ENCODE measurements at places on chromosomes 1 and 21.

DNA sequence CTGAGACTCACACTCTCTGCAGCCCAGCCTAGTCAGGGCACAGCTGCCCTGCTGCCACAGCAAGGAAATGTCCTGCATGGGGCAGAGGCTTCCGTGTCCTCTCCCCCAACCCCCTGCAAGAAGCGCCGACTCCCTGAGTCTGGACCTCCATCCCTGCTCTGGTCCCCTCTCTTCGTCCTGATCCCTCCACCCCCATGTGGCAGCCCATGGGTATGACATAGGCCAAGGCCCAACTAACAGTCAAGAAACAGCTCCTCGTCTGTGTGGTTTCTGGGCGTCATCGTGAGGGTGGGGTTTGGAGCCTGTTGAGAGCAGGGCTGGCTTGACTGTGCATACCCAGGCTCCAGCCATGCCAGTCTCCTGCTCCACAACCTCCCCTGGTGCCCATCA is 19.5 kb downstream of the FAAH start:
- peak; percentile 50 for DNase-seq

- no peak for DNase-seq
Observed at GRCh38 chr1:174480324-174480723, 32.6 kb downstream of the GPR52 start.

GRCh38 chr1:204410688-204411450 is 748 bp downstream of the PPP1R15B start:
- DNase-seq: no peak

DNA sequence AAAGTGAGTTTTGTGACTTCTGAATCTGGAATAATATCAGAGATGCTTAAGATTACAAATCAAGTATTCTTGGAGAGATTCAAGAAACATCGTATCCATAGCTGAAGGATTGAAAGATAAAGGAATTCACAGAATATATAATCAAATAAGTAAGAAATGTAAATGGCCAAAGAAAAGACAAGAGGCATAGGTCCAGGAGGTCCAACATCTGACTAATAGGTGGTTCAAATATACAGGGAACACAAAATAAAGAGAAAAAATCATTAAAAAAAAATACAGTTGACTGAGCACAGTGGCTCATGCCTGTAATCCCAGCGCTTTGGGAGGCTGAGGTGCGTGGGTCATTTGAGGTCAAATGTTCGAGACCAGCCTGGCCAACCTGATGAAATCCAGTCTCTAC is 6.6 kb upstream of the MIS18A start:
- no peak for DNase-seq

DNA sequence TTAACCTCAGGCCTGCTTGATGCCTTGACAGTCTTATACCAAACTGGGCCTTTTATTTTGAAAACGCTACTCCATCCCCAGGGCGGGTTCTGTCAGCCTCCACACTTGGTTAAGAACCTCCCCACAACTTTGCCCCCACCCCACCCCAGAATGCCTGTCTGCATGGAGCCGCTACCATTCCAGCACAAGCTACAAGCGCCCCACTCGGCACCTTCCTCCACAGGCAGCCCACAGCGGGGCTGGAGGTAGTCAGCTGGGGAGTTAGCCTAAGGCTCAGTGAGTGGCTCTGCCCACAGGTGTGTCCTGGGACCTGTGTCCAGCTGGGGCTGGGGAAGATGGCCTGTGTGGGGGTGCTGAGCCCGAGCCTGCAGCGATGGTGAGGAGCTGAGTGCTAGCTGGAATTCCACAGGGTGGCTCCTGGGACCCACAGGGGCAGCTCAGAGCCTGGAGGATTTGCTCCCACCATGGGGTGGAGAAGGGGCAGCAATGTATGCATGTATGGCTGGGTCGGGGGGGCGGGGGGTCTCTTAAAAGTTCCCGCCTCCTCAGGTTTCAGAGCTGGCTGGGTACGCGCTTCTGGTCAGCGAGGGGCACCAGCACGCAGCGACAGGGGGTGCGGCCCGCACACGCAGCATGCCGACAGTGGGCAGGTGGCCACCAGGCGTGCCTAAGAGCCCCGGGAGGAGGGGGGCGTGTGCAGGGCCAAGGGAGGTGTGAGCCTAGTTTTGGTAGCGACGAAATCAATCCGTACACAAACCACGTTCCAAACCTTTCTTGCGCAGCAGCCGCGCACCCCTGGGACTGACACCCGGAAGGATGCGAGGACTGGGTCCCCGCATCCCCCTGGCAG is 917 bp downstream of the ETNK2 start:
- peak; percentile 44 for DNase-seq

DNA sequence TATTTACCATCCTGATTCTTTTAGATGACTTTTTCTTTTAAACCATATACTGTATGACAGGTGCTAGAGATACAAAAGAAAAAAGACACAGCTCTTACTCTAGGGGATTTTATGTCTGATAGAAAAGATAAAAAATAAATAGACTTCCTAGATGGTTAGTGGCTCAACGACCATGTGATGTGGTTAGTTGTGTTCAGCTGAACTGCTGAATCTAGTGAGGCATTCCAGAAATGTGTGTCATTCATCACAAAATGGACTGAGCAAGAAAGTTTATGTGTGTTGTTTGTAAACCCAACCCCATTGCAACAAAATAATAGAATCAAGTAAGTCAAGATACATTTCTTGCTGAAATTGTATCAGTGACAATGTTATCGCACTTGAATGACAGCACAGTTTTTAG is 205.8 kb upstream of the LYPLAL1 start:
- DNase-seq: no peak

- no peak for DNase-seq
Observed at GRCh38 chr1:225111000-225111399, 181.5 kb downstream of the DNAH14 start.

- DNase-seq: peak; percentile 79
Observed at GRCh38 chr1:16078925-16079656, 5.6 kb upstream of the FAM131C start.

DNA sequence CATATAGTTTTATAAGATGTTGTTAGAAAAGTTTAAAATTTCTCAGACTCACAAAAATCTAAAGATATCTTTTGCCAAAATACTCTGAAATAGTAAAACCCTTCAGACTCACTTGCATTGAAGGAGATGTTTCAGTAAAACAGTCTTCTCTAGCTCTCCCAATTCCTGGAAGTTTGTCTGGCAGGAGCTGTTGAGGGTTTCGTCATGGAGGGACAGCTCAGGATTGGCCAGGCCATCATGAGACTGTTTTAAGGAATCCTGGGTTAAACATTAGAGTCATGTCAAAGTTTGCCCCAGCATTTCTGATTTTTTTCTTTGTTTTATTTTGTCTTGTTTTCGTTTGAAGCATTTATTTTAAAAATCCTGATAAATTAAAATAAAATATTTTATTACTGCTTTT is 293.8 kb upstream of the PBX1 start:
- no peak for DNase-seq

- no peak for DNase-seq
Observed at GRCh38 chr1:110520827-110521226, 1.9 kb upstream of the KCNA10 start.

GRCh38 chr21:33308586-33309490 is 15.9 kb upstream of the IFNAR1 start:
- DNase-seq: no peak

DNA sequence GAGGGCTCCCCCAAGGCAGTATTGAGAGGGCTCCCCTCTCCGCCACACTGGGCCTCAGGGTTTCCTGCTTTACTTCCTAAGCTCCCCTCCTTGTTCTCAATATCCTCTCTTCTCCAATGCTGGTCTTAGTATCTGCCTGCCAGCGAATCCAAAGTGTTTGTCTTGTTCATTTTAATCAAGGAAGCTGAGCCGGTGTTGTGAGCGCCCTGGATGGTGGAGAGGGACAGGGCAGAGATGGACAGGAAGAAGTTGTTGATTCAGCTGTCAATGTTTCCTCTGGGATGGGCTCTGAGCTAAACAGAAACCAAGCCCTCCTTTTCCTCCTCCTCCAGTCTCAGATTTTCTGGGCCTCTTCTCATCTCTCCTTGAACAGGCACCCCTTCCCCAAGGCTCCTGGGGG is 5.4 kb downstream of the OLFML3 start:
- no peak for DNase-seq

DNA sequence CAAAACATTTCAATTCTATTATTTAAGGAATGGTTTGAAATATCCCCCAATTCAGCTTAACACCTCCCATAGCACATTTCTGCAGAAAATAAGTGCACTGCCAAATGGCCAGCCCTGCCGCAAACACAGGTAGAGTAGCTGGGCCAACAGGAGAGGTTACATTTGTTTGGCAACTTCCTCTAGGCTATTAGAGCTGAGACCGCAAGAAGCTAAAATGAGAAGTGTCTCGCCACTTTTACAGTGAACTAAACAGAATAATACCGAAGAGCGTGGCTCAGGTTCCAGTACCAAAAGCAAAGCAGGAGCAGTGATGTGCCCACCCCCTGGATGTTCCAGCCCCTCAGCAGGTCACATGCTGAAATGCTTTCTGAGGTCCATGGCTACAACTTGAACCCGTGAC is 154.5 kb upstream of the PKN2 start:
- DNase-seq: no peak

DNA sequence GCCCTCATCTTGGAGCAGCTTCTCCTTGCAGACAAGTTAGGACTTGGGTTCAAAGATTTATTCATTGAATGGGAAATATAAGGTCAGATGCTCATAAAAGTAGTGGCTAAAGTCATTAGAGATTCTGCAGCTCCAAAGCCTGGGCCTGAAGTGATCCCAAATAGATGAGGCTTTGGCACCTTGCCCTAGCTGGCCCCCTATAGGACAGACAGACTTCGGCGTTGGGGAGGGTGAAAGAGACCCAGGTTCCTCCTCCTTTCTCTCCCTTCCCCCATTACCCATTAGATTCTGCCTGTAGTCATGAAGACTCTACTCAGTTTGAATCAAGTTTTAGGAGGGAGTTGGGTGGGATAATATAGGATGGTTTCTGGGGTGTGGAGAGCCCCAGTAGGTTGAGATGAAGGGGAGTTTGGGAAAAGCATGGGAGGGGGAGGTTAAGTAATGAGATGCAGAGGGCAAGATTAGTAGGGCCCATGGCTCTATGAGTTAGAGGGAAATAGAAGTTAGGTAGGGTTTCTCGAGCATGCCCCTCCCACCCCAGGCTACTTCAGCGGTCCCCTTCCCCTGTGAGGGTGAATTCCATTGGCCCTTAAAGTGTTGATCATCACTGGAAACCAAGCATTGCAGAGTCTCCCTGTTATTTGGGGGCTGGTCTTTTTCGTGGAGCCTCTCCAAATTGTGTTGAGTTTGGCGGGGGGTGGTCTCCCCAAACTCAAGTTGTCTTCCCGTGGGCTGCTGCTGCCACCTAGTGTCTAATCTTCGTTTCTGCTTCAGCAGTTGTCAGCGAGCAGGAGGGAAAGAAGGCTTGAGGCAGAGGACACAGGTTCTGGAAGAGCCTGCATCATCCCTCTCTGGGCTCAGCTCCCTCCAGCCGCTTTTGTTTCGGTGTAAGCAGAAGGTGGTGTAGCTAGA is 2.1 kb upstream of the AHDC1 start:
- DNase-seq: peak; percentile 56

GRCh38 chr1:118785246-118785645 is 202.9 kb downstream of the TBX15 start:
- DNase-seq: no peak

DNA sequence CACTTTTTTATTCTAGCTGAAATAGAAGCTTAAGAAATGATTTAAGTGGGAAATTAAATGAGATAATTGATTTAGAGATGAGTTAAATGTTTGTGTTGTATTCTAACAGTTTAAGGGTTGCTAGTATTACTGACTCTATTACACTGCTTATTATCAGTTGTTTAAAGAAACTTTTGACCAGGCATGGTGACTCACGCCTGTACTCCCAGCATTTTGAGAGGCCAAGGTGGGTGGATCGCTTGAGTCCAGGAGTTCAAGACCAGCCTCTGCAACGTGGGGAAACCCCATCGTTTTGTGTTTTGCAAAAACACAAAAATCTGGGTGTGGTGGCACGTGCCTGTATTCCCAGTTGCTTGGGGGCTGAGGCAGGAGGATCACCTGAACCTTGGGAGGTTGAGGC is 14.2 kb downstream of the CLIC4 start:
- DNase-seq: no peak

DNA sequence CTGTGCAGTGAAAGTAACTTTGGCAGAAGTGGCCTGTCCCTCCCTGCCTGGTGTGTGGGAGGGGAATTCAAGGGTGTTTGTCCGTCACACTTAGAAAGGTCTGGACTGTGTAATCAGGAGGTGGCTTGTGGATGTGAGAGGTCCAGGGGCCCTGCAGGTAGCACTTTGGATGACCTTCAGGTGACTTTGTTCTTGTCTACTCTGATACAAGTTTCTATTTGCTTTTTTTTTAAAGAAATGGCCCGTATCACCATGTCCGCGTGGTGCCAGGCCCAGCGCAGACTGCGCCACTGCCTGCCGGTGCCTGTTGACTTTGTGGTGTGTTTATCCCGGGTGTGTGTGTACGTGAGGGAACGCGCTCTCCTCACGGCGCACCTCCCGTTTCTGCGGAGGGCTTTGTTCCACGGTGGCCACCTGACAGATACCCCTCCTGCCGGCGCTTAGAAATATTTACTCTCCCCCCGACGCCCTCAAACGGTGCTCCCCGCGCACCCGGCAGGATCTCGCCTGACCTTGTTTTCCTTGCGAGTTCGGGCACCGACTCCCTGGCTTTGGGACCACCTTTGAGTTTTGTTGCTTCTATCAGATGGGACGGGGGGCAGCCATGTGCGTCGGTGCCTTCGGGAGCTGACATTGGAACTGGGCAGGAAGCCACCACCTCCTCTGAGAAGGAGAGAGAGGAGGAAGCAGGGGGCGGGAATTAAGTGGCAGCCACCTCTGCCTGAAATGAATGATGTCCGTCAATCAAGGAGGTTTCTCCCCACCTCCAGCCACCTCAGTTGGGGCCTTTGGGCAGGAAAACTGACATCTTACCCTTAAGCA is 119.4 kb downstream of the PRDM16 start:
- no peak for DNase-seq

DNA sequence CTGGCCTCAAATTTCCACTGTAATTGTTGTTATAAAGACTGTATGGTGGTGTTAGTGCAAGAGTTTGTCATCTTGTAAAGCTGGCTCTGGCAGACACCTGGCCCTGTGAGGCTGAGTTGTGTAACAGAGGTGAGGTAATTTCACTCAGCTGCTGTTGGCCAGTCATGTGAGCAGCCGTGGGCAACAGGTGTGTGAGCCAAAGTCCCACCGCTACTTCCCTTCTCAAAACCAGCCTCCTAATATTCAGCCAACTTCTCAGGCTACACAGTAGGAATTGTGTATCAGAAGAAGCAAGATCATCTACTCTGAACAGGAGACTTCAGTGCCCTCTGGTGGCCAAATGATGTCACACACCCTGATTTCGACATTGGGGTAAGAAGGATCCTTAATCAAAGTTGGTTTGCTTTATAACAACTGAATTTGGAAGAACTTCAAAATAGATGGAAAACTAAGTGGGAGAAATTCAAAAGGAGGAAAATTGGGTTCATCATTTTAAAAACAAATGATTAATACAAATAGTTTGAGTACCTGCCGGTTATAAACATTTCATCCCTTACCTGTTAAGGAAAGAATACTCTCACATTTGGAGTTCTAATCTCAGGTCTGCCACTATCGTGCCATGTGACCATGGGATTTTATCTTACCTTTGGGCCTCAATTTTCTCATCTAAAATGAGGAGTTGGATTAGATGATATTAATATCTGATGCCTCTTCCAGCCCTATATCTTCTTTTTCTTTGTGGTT is 2.6 kb upstream of the CREG1 start:
- peak; percentile 75 for DNase-seq

GRCh38 chr1:46804926-46805325 is 6.1 kb downstream of the CYP4B1 start:
- no peak for DNase-seq

- no peak for DNase-seq
Observed at GRCh38 chr1:189958756-189959155, 518.9 kb downstream of the BRINP3 start.
